ENCODE measurements at places on chromosomes 5 and 9. TPM values are rescaled to one million over a fixed set of nuclear protein-coding genes. Genes with fewer than 3 reads are reported as not detected.

PCDHB13 gene
- total RNA-seq, result 7.8 TPM

BTNL9 gene
- 0.18 TPM for total RNA-seq

HINT1 gene
- 180 TPM for total RNA-seq

DNA sequence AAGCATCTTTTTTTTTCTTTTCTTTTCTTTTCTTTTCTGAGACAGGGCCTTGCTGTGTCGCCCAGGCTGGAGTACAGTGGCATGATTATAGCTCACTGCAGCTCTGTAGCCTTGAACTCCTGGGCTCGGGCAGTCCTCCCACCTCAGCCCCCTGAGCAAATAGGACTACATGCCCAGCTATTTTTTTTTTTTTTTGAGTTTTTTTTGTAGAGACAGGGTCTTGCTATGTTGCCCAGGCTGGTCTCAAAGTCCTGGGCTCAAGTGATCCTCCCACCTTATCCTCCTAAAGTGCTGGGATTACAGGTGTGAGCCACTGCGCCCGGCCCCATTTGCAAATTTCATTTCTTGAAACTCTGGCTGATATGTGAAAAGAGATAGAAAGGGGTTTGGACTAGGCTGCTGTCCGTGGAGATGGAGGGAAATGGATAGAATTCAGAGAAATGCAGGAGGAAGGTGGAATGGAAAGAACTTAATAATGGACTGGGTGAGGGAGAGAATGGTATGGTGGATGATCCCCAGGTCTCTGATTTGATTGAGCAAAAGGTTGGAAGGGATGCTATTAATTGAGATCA is 32.9 kb downstream of the TNFAIP8 start:
- no peak for DNase-seq

FOXD4L5 gene
- 0.22 TPM for total RNA-seq

DNA sequence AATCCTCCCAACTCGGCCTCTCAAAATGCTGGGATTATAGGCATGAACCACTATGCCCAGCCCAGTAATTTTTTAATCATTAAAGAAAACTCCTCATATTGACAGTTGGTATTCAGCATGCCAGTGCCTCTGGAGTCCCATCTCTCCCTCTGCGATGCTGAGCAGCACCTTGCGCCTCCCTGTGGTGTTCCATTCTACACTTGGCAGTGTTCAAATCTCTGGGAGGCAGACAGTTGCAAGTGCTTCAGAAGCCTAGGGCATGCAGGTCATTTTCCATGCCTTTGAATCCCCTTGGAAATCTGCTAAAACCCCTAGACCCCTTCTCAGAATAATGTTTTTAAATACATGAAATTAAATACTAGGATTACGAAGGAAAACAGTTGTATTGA is 41.3 kb downstream of the GARNL3 start:
- DNase-seq, result no peak

DNA sequence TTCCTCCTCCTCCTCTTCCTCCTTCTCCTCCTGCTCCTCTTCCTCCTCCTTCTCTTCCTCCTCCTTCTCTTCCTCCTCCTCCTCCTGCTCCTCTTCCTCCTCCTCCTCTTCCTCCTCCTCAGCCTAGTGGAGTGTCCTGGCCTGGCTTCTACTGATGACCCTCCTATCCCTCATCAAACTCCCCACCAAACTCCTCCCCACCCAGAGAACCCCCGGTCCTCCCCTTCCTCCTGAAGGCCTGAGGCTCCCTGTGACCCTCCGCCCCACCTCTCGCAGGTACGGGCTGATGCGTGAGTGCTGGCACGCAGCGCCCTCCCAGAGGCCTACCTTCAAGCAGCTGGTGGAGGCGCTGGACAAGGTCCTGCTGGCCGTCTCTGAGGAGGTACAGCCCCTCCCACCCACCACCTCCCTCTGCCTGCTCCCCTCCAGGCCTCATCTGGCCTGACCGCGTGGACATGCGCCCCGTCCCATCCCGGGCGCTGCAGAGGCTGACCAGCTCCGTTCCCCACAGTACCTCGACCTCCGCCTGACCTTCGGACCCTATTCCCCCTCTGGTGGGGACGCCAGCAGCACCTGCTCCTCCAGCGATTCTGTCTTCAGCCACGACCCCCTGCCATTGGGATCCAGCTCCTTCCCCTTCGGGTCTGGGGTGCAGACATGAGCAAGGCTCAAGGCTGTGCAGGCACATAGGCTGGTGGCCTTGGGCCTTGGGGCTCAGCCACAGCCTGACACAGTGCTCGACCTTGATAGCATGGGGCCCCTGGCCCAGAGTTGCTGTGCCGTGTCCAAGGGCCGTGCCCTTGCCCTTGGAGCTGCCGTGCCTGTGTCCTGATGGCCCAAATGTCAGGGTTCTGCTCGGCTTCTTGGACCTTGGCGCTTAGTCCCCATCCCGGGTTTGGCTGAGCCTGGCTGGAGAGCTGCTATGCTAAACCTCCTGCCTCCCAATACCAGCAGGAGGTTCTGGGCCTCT is 10.6 kb downstream of the FGFR4 start:
- DNase-seq, result no peak

DNA sequence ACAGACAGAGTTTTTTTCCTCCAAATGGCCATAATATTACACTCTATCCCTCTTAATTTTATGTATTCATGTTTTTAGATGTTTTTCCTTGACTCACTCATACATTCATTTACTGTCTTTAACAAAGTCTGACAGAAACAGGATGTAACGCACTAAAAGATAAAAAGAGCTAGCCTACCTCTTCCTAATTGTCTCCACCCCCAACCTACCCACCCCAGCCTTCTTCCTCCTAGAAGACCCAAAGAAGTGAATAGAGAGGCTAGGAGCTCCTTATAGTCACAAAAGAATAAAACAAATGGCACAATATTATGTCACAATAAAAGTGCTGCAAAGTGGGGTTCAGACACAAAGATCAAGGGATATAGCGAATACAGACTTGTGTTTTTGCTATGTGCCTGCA is 719 bp downstream of the NOL8 start:
- no peak for DNase-seq

GRCh38 chr5:79529110-79529509 is 15.2 kb upstream of the HOMER1 start:
- DNase-seq, result no peak

DNA sequence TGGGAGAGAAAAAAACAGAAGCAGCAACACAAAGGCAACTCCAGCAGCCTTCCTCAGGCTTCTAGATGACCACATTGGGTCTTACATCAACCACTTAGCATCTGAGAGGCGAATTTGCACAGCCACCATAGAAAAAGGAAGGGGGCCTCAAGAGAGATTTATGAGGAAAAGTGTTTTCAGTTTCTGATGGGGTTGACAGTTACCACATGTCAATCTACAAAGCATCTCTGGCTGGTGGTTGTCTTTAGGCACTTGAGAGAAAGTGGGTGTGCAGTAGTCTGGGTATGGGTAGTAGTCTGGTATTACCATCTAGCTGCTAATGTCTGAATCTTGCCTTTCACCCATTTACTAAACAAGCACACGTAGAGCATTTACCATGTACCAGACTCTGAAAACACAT is 137.5 kb downstream of the BAAT start:
- DNase-seq, result no peak

C1QTNF2 gene
- 1.8 TPM for total RNA-seq

DNA sequence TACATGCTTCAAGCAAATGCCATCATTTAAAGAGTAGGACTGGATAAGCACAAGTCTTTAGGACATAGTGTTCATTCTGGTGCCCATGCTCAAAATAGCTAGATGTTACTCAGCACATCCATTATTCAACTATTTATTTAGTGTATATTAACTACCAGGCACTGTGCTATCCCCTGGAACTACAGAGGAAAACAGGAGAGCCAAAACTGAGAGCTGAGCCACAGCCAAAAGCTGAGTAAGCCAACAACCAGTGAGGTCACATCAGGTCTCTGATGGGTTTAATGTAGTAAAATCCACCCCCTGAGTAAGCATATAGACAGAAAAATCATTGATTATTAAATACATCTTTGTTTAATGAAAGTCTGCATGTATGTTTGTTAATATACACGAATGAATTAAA is 469.3 kb upstream of the DMAC1 start:
- no peak for DNase-seq

TAL2 gene
- total RNA-seq, result 0.84 TPM

DNA sequence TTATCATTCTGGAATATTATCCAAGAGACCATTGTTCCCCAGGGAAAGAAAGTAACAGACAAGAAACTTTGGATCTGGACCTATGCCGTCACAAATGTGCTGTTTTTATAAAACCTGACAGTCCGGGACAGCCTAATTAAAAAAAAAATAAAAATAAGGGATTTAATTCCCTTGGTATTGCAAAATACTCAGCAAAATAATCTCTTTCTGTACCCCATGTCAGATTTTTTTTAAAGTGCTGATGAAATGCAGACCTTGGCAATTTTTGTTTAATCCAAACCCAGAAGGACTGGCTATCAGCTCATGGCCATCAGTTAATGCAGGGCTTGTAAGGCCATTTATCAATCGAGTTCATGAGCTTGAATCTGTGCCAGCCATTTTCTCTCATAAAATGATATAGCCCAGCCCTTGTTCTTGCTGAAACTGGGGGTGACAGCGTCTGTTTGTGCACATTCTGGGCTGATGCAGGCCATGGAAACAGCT is 162.7 kb upstream of the S1PR3 start:
- DNase-seq, result no peak
